Dermis blood vessel endothelial cell (primary cell): ENCODE measurements at places on chromosomes 5 and 9. TPM values are rescaled to one million over a fixed set of nuclear protein-coding genes. Genes with fewer than 3 reads are reported as not detected.
A peak's percentile ranks its signal among the peaks of the same experiment; 100 is the strongest.

Gene SLC46A2
- not detected in 2 replicates for total RNA-seq

DNA sequence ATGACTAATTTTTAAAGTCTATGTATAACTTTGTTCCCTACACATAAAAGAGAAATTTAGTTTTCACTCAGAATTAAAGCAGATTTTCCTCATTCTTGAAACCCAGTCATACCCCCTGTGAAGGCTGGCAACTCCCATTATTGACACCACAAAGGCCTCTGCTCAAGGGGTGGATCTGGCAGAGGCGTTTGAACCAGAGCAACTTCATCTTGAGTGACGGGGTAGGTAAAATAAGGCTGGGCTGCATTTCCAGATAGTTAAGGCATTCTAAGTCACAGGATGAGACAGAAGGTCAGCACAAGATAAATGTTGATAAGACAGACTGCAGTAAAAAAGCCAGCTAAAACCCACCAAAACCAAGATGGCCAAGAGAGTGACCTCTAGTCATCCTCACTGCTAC, 177.2 kb upstream of the OR13F1 start:
- DNase-seq: no peak

GRCh38 chr9:26375448-26375847, 517.2 kb downstream of the CAAP1 start:
- no peak for DNase-seq

DNA sequence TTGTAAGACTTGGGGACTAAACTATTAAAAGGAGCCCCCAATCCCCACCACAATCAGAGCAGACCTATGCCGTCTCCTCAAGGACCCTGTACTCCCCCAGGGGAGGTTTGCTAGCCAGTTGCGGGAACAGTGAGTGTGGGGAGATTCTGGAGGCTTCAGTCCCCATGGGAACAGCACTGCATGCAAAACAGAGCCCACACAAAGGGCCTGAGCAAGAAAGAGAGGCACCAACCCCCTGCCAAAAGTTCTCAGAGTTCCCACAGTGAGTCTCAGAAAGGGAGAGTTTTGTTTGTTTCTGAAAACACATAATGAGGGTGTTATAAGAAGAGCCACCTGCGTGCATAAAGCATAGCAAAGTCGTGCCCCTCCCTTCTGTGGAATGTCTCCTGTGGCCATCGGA, 56.6 kb downstream of the CFAP90 start:
- DNase-seq: no peak

DNA sequence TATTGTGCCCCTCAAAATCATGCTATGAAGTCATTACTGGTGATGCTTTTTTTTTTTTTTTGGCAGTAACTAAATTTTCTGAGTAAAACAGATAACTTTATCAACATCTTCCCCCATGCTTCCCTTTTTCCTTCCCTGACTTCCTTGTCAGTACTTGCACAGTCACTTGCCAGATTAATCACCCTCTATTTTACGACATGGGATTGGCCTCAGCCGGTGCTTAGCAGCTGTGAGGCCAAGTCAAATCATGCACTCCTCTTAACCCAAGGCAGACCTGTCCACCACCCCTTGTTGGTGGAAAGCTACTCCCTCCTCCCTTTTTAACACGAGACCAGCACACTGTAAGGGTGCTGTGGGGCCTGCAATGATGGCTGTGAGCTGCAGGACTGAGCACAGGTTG, 118.0 kb upstream of the OTULINL start:
- DNase-seq: peak; percentile 63

DNA sequence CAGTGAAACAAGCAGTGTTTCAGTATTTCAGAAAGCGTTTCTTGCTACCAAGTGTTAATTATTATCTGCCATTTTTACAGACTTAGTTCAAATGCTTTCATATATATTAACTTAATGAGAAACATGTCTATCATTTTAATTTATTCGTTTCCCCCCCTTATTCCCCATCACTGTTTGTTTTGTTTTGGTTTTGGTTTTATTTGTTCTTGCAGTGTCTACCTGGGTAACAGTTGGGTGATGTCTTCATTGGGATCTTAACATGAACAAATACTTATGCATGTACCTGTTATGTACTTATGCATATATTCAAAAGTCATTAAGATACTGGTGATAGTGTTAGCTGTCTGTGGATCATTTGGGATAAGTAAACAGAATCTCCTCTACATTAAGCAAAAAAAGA, 108.0 kb downstream of the CDC42SE2 start:
- DNase-seq: no peak

DNA sequence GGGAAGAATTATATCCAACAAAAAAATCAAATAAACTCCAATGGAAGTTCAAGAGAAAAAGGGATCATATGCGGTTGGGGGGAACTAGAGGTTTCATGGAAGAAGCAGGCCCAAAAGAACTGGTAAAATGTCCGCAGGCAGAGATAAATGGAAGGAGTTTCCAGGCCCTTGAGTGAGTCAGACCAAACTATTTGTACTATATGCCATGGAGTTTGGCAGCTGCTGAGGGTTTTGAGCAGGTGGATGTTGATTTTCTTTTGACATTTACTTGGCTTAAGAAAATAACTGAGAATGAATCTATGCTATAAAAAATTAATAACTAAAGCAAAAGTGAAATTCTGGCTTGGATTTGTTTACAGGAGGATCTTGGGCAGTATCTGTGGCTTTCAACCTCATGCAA, 33.7 kb downstream of the MINAR2 start:
- DNase-seq: no peak
